ENCODE measurements at places on chromosomes 13 and 19.

DNA sequence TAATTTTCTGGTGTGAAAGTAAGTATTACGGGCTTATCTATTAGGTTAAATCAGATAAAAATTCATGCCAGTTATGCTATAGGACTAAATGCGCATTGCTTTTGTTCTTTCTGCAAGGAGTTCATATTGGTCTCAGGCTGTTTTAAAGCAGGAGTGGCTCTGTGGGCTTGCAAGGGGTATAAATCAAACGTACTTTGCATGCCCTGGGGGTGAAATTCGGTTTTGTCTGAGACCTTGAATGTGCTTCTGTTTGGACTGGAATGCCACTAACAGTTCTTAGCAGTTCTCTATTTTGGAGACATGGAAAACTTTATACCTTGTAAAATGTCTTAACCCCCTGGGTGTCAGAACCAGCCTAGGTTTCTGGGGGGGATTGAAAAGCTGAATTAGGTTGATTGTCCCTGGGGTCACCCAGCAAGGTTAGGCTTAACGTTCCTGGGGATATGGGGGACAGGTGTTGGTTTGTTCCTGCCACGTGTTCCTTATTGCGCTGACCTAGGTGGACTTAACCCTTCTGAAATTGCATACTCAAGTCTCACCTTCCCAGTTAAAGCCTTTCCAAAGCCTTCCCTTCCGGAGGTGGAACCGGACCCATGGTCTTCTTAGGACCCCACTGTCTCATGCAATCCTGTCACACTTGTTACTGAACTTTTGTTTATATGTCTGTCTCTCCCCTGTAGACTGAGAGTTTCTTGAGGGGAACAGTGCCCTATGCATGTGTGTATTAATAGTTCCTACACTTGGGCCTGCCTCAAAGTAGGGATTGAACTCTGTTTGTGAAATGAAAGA, 182.2 kb downstream of the LMO7 start:
- DNase-seq, result no peak

- DNase-seq, result no peak
These were observed 25.6 kb downstream of the IPO5 start for GRCh38 chr13:97979051-97979450.

DNA sequence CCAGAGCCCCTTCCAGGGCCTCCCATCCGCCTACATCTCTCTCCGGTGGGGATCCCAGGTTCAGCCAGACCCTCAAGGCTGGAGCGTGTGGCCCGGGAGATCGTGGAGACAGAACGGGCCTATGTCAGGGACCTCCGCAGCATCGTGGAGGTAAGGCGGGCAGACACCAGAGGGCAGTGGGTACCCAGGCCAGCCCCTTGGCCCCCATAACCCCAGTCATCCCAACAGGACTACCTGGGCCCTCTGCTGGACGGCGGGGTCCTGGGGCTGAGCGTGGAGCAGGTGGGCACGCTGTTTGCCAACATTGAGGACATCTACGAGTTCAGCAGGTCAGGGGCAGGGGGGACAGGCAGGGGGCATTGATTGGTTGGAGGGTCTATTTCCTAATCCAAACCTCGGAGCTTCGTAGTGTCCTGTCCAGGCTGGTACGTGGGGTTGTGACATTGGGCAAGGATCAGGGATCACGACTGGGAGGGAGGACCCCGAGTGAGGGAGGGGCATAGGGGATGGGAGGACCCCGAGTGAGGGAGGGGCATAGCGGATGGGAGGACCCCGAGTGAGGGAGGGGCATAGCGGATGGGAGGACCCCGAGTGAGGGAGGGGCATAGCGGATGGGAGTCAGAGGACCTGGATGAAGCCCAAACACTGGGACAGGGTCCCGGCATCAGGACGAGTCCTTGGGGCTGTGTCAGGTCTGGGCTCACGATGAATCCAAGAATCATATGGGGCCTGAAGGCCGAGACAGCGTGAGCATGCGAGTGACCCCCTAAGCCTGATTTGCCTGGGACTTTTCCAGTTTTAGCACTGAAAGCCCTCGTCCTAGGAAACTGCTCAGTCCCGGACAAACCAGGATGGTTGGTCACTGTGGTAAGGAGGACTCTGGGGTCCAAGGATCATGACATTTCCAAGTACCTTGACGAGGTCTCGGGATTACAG, 2.9 kb downstream of the PLEKHG2 start:
- peak; percentile 46 for DNase-seq

DNA sequence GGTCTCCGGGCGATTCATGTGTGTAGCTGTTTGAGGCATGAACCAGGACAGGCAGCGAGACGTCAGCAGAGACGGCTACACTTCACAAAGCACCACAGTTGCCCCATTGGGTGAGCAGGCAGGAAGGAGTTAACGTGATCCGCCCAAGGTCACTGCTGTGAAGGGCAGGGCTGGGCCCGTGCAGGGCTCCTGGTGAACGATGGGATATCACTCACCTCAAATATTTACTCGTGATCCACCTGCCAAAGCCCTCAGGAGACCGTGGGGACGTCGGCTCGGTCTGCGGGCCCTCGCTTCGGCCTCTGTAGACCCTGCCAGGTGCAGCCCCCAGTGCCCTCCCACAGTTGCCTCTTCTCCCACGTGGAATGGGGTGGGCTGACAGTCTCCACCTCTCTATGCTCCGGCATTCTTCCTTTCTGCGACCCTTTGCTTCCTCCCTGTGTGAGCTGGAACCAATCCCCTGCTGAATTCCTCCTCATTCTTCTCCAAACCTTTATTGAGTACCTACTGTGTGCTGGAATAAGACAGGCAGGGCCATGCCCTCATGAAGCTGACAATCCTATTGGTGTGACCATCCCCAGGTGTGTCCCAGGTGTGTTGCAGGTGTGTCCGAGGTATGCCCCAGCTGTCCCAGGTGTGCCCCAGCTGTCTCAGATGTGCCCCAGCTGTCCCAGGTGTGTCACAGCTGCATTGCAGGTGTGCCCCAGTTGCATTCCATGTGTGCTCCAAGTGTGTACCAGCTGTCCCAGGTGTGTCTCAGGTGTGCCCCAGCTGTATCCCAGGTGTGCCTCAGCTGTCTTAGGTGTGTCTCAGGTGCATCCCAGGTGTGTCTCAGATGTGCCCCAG, 2.0 kb upstream of the GRK1 start:
- DNase-seq, result no peak

GRCh38 chr13:102597029-102597961, 509 bp downstream of the TPP2 start:
- peak; percentile 25 for DNase-seq

- DNase-seq, result peak; percentile 73
These were observed 966 bp downstream of the JUNB start for GRCh38 chr19:12792051-12792852.

- DNase-seq, result peak; percentile 46
These were observed 3.1 kb upstream of the CTXN1 start for GRCh38 chr19:7928741-7929701.

- no peak for DNase-seq
These were observed 3.7 kb upstream of the SMIM17 start for GRCh38 chr19:56639217-56639616.

DNA sequence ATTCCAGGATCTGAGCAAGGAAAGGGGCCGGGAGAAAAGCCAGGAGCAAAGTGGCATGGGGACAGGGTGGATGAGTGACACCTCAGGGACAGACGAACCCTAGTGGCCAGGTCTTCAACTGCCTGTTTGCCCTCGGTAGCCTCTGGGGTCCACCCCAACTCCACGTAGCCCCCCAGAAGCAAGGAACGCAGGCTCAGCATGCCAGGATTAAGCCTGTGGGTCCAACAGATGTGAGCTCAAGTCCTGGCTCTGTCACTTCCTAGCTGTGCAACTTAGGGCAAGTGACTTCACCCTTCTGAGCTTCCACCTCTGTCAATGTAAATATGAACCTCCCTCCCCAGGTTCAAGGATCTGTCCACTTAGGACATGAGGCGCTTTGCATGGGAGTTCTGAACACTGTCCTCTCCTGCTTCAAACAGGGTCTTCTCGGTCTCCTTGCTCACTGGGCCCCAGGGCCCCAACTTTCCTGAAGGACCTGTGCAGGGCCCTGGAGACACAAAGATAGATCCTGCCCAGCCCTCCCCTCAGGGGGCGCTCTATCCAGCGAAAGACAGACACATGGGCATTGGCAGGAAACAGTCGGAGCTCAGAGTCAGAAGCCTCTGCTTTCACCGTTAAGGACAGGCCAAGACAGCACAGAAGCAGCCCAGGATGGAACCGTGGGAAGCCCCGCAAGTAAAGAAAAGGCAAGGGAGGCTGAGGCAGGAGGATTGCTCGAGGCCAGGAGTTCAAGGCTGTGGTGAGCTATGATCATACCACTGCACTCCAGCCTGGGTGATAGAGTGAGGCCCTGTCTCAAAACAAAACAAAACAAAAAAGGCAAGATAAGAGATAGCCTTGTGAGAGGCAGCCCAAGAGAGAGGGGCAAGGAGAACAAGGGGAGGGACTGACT, 13.2 kb downstream of the SYDE1 start:
- DNase-seq, result no peak

DNA sequence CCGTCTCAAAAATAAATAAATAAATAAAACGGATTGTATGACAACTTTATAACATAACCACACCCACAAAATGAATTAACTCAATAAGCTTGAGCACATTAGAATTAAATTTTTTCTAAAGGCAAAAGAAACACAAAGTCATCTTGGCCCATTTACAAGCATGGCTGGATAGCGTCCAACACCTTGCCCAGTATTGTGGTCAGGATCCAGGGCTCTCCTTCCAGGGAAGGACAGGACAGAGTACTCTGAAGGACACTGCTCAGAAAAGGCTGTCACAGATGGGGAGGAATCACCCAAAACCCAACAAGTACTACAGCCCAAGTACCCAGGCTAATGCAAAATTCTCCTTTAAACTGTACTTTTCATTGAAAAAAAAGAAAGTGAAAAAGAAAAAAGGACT, 27.1 kb downstream of the SUGP2 start:
- DNase-seq, result no peak

GRCh38 chr13:44951184-44951583, 38.1 kb downstream of the NUFIP1 start:
- no peak for DNase-seq

DNA sequence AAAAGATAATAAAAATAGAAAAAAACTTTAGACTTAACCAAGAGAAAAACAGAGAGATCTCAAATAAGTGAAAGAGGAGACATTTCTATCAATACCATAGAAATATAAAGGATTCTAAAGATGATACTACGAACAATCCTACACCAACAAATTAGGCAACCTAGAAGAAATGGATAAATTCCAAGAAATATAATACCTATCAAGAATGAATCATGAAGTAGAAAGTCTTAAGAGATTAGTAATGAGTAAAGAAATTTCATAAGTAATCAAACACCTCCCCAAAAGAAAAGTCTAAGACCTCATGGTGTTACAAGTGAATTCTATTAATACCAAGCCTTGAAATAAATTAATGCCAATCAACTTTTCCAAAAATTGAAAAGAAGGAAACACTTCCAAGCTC, 1584.5 kb upstream of the MIR17HG start:
- no peak for DNase-seq

DNA sequence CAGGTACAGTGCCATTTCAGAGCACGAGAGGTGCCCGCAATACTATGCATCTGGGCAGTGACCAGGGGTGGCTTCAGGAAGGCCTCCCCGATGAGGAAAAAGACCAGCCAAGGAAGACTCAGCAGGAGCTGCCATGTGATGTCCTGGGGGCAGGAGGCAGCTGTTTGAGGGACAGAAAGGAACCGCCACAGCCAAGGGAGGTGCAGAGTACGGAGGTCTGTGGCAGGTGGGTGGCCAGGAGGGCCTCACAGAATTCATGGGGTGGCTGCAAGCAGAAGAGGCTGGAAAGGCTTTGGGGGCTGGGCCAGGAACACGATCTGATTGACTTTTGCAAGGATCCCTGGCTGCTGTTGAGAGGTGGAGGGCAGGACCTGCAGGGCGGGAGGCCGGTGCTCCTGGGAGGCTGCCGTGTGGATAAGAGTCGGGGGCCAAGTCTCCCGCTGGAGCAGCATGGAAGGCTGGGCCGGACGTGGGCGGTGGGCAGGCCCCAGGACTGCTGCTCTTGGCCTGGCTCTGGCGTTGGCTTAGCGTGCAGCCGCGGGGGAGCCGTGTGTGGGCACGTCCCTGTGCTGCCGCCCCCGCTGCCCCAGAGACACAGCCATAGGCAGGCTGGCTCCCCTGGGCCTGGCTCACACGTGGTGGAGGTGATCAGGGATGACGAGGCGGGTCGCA, 29.1 kb downstream of the CEBPA start:
- no peak for DNase-seq

DNA sequence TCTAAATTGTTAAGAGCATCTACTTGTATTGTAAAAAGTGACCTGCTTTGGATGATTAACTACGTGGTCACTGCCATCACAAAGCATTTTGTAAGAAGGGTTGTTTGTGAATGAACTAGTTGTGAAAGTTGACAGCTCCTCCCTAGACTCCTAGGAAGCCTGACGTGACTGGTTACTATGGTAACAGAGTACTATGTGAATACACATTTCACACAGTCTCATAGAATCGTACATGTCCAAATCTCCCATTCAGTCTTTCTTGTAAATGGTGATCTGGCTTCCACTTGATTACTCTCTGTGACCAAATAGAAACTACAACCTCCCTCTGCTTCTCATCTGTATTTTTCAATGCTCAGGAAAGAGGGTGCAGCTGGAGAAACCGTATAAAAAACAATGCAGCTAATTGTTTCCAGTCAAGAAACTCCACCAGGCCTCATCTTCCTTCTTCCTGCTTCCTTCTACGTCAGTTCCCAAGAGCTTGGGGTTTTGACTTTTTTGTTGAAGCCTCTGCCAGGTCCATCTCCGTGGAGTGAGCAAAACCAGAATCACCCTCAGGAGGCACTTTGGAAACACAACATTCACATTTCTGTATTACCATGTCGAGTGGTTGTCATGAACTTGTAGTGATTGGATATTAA, 83.4 kb downstream of the GPC6 start:
- no peak for DNase-seq

DNA sequence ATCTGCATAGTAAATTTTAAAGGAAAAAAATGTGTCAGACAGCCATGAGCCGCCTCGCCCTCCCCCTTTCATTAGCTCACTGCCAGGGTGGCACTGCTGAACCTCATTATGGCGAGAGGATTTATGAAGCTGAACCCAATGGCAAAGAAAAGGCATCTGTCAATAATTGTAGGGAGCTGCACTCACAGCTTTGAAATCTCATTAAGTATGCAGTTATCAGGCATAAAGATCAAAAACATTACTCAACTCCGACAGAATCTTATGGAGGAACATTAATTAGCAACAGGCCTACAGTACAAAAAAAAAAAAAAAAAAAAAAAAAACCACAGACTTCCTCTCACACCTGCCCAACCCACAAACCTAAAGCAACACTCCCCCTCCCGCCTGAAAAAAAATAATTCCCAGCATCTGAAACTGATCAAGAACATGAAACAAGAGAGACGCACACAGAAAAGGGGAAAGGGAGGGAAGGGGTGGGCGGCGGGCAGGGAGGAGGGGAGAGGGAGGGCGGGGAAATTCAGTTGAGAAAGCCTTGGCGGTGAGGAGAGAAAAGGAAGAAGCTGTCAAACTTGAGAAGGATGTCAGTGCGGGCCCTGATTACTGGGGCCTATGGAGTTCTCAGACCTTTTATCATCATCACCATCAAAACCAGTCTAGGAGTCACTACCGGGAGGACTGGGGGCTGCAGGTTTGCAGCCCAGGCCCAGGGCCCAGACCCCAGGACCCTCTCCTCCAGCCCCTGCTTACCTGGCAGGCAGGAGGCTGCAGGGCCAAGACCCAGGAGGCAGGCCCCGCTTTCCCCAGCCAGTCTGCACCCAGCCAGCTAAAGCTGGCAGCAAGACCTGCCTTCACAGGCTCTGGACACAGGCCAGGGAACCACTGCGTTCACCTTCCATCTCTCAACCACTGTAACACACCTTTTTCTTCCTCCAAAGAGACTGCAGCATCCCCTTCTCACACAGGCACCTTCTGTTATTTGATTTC, 8.9 kb downstream of the TSHZ3 start:
- no peak for DNase-seq
